Iris pigment epithelial cell (primary cell): ENCODE measurements at places on chromosomes 16 and 17.

- no peak for DNase-seq
Measured at GRCh38 chr17:49575679-49576087, at the start of gene NXPH3. Gene NXPH3 (plus strand): TSS chr17:49575871. CDS start chr17:49576220, 349 bp downstream.

GRCh38 chr16:58128181-58128631 is 975 bp downstream of the CFAP20 start:
- DNase-seq = peak; percentile 16

- no peak for DNase-seq
Measured at GRCh38 chr16:4461250-4462085, 13.0 kb downstream of the NMRAL1 start.

- DNase-seq = peak; percentile 65
Measured at GRCh38 chr17:64133546-64134215, 3.7 kb upstream of the ERN1 start.

DNA sequence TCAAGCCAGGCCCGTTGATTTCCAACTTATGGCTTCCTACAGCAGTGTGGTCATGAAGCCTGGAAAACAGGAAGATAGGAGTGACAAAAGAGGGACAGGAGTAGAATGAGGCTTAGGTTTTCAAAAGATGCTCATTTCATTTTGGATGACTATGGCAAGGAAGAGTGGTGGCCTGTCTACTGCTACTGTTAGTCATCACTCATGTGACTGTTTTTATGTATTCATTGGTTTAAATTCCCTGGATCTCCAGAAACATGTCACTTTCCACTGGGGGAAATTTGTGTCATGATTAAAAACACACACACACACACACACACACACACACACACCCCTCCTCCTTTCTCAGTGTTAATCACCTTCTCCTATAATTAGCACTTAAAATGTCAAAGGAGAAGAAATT is 1.1 kb upstream of the CYLD start:
- no peak for DNase-seq

DNA sequence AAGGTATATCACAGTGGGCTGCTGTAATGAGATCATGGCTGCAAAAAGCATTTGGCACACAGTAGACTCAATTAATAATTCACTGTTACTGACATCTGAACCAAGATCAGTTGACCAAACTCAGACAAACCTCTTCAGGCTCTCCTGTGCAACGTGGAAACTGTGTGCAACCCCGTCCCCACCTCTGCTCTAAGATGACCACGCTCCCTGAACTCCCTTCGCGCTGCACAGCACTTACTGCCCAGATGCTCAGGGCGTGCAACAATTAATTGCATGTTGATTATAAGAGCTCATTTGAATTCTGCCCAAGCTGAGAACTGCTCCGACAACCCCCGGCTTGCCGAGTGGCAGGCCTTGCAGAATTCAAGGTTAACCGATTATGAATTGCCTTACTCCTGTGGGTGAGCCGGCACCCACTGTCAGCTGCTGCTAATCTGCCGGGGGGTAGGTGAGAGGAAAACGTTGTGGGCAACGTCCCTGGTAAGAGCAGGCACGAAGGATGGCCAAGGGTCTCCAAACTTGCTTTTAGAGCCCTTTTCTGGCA is 1.3 kb upstream of the GSG1L start:
- DNase-seq = no peak

GRCh38 chr16:1351582-1352362 is at the start of the genes GNPTG and TSR3:
Gene GNPTG (plus strand): TSS chr16:1351931. CDS start chr16:1351966, 35 bp downstream.
Gene TSR3 (minus strand): TSS chr16:1351878. CDS start chr16:1351804, 74 bp downstream.
- DNase-seq = peak; percentile 89

GRCh38 chr17:66172691-66173223 is 19.2 kb downstream of the CEP112 start:
- DNase-seq = no peak

DNA sequence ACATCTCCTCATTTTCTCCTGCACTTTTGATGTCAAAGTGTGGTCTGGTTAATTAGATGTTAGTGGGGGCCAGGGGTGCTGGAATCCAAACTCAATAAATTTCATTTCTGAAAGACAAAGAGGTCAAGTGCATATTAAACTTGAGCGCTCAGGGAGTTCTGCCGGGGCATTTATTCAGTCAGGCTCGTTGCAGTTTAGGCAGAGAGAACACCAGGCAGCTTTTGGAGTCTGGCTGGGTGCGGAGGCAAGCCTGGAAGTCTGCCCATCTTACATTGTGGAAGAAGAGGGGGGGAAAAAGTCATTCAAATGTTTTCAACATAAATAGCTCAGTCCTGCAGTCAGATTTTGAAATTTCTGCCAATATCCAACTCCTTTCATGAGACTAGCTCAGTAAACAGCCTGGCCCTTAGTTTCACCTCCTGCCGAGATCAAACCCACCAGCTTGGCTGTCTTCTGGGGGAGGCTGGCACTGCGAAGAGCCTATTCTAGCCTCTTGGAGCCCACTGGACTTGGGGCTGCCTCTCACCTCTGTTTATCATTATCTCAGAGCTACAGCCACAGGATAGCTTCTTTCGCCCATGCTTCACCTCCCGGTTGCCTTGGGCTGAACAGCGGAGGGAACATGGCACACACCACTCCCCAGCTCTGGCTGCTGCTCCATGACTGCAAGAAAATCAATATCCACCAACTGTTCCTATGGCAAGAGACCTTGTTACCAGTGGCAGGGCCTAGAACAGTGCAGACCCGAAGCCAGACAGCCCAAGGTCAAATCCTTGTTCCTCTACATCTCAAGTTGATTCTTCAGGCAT is 177.4 kb upstream of the CDH5 start:
- peak; percentile 82 for DNase-seq

GRCh38 chr17:34254651-34255380 is at the start of gene CCL2:
Gene CCL2 (plus strand): TSS chr17:34255285. CDS start chr17:34255350, 65 bp downstream.
- peak; percentile 74 for DNase-seq

- peak; percentile 64 for DNase-seq
Measured at GRCh38 chr16:64858076-64858475, 263.8 kb downstream of the CDH11 start.

GRCh38 chr16:80663078-80663477 is 122.3 kb downstream of the DYNLRB2 start:
- DNase-seq = no peak
